Mesenteric fat pad (tissue), 1 donor: ENCODE measurements at places on chromosomes 3 and 15. TPM values are rescaled to one million over a fixed set of nuclear protein-coding genes. Genes with fewer than 3 reads are reported as not detected.

- DNase-seq = no peak
These were observed 44.0 kb downstream of the PLSCR2 start for GRCh38 chr3:146425341-146425740.

DNA sequence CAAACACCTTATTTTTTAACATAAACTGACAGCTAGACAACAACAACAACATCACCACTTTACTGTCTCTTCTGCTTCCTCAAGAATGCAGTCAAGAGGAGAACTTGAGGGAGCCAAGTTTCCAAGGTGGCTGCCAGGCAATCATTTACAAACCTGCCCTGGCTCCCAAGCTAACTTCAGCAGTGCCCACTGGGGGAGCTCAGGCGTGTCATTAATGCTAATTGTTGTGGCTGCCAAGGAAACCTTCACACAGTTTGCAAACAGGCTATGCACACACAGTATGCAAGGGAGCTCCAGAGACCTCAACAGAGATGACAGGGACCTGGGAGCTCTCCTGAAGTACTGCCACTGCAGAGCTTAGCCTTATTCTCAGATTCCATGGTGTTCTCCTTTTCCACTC, 2.1 kb downstream of the DZIP1L start:
- DNase-seq = no peak

- no peak for DNase-seq
These were observed 178.0 kb downstream of the FMN1 start for GRCh38 chr15:33016405-33017024.

DNA sequence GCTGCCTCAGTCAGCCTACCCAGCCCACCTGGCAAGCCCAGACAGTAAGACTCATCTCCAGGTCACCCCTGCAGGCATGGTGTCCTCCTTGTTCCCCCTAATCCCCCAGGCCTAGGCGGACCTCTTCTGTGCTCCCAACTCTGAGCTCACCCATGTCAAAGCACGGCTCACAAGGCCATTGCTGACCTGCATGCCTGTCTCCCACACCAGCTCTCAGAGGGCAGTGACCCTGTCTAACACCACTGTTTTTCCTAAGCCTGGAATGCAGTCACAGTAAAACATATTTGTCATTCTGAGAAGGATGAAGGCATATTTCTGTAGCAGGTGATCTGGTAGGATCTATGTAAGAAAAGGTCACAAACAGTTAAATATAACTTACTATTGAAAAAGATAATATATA, 110.3 kb upstream of the HACD2 start:
- DNase-seq = no peak

GRCh38 chr3:42340466-42340865, 69.9 kb downstream of the LYZL4 start:
- DNase-seq = no peak

- DNase-seq = no peak
These were observed 3.9 kb downstream of the LXN start for GRCh38 chr3:158668506-158668905.

DNA sequence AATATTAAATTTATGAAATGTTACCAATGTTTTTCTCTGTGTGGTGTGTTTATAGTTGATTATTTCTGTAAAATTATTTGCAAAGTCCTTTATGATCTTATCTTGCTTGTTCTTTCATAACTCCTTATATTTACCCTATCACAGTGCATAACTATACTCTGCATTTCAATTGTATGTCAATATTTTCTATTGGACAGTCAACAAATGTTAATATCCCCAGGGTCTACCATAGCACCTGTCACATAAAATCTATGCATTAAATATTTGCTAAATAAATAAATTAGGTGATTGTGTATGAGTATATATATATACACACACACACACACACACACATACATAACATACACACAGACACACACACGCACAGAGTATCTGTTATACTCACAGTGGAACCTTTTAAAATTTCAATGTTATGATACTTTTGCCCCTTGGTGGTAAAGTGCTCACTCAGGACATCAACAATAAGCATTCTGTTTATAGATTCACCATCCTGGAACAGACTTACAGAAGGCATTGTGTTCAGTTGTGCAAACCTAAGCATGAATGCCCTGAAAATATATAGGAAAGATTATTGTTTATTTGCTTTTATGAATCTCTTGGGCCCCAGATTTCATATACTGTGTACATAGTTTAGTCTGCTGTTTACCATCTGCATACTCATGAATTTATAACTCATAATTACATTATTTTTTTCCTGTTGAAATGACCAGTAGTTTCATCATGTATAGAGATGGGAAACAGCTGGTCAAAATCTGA, 443.7 kb downstream of the EPHA6 start:
- no peak for DNase-seq

DNA sequence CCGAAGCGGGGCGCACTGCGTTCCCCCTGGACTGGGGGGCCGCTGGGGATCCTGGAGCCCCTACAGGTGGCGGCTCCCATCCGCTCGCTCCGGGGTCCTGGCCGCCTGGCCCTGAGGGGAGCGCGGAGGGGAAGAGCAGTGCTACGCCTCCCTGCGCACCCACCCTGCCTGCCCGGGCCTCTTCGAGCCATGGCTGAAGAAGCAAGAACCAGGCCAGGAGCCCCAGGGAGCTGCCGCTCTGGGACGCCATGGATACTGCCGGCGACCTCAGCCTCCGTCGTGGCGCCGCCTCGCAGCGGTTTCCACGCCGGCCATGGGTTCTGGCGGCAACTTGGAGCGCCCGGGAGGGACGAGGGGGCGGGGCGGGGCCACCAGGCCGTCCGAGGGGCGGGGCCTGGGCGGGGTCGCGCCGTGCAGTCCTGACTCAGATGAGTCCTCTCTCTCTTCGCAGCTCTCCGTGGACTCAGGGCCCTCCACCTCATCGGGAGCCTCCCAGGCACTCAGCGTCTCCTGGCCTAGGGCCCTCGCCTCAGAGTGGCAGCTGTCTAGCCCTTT, 50.9 kb downstream of the MYL3 start:
- DNase-seq = no peak

DNA sequence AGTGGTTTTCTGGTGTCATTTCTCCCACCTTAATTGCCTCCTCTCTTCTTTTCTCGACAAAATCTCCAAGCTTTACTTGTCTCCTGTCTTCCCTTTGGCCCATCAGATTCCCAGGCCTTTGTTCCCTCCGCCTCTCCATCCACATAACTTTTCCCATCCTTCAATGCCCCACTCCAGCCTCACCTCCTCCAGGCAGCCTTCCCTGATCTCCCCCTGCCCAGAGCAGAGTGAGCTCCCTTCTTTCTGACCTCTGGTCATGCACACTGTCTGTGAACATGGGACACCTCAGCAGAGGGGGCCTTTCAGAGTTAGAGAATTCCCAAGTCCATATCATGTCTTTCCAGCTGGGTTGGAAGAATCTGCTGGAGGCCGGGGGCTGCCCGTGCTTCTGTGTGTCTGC, 14.6 kb upstream of the SSUH2 start:
- DNase-seq = no peak

GRCh38 chr3:47523310-47524073, 10.0 kb upstream of the ELP6 start:
- no peak for DNase-seq

- DNase-seq = no peak
These were observed 17.1 kb downstream of the AQR start for GRCh38 chr15:34952481-34952880.

DNA sequence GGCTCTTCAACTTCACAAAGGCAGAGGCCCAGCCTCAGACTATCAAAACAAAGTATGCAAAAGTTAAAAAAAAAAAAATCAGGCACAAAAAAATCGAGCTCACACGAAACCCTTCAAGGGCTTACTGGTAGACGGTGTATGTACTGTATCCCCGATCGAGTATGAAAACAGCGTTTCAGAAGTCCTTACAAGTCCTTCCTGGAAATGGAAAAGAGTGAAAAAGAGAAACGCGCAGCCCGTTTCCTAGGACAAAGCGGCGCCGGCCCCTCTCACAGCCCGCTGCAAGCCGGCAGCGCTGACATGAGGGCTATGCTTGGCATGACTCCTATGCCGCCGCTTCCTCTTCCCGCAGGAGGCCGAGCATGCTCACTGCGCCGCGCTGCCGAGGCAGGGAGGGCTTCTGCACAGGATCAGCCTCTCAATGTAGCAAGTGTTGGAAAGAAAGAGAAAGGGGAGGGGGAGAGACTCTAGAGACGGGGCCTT, at the start of gene VGLL4:
Gene VGLL4 (minus strand): TSS at position 311 of the 483 bp plus-strand sequence. CDS start 397 bp downstream, outside the sequence.
- DNase-seq = peak; percentile 95

- no peak for DNase-seq
These were observed 6.8 kb downstream of the ANXA2 start for GRCh38 chr15:60390871-60391501.

DNA sequence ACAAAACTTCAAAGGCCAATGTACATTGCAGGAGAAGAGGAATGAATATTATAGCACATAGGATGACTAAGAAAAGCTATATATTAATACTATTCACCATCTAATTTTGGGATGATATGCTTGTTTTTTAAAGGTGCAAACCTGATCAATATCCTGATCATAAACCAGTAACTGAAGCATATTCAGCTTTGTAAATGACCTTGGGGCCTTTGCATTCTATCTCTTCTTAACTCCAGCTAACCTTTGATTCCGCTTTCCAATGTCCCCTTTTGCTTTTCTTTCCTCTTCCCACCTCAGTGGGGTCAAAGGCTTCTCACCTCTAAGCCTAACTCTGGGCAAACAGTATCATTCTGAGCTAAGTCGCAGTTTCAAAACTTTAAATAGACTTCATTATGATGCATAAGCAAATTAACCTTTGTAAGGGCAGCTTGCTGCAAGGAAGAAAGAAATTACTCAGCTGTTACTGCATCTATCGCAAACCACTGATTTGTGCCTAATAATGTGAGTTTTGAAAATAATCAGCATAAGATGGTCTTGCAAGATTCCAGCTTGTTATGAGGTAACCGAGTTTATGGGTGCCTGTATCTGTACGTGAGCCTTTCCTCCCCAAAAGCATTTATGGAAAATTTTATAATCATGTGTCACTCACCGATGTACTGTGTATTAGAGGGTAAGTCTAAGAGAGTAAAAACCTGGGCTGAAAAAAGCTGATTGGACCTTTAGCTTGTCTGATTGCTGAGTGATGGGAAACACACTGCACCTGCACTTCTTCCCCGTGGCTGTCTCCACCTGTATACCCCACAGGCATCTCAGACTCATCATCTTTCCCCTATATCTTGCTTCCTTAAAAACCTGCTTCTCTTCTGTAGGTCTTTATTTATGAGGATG, 116.8 kb downstream of the TPRG1 start:
- DNase-seq = no peak

GRCh38 chr15:95911570-95912279, 418.8 kb upstream of the NR2F2 start:
- DNase-seq = no peak

DNA sequence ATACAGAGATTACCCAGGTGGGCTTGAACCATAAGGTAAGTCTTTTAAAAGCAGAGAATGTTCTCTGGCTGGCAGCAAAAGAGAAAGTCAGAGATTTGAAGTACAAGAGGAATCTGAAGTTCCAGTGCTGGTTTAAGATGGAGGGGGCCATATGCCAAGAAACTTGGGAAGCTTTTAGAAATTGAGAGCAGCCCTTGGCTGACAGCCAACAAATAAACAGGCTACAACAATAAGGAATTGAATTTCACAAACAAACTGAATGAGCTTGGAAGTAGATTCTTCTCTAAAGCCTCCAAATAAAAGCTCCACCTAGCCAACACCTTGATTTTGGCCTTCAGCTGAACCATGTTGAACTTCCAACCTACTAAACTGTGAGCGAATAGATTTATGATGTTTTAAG, 85.7 kb downstream of the TRIM42 start:
- no peak for DNase-seq

DNA sequence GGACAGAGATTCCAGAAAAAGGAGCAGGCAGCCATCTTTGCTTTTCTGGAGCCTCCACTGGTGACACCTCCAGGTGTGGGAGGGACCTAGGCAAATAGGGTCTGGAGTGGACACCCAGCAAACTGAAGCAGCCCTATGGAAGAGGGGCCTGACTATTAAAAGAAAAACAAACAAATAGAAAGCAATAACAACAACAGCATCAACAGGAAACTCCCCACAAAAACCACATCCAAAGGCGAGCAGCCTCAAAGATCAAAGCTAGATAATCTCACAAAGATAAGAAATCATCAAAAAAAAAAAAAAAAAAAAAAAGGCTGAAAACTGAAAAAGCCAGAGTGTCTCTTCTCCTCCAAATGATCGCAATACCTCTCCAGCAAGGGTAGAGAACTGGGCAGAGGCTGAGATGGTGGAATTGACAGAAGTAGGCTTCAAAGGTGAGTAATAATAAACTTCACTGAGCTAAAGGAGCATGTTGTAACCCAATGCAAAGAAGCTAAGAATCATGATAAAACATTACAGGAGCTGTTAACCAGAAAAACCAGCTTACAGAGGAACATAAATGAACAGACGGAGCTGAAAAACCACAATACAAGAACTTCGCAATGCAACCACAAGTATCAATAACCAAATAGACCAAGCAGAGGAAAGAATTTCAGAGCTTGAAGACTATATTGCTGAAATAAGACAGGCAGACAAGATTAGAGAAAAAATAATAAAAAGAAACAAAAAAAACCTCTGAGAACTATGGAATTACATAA, 225.4 kb downstream of the CTNNB1 start:
- no peak for DNase-seq

DNA sequence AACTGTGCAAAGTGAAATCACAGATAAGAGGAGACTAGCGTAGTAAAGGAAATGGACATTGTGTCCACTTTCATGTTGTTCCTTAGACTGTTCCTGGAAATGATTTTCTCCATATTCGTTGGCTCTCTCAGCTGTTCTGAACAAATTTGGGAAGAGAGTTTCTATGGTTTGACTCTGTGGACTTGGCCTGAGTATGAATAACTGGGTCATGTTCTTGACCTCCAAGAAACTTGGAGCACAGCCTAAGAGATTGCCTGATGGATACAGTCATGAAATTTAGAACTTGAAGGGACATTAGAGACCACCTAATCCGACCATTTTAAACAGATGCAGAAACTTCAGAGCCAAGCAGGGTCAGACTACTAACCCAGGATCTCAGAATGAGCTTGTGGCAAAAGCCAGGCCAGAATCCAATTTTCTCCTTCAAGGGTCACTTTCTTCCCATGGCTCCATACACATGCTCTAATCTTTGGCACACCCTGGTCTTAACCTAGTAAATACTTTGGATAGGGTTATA, 430.4 kb downstream of the RBMS3 start:
- no peak for DNase-seq

DNA sequence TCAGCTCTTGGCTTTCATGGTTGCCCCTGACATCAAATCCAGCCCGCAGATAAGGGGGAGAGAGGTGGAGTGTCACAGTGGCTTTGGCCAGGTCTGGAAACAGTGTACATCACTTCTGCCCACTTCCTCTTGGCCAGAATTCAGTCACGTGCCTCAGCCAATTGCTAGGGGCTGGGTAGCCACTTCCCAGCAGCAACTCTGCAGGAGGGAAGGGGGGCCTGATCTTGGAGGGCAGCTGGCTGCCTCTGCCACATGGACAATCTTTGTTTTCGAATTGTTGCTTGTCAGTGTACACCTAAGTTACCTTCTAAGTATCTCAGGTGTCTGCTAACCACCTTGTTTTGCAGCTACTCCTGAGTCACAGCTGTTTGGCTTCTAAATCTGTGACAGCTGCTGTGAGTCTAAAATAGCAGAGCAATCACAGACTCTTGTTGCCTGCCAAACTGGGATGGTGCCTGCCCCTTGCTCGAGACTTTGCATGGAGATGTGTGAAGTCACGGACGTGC, 41.0 kb upstream of the LIMD1 start:
- DNase-seq = peak; percentile 76

Gene ANO10
- total RNA-seq = 44.5 TPM

Gene SV2B
- 8.1 TPM for total RNA-seq

Gene TF
- total RNA-seq = 9.4 TPM

Gene DPPA4
- not detected for total RNA-seq
